ENCODE measurements at places on chromosomes 11 and 22. TPM values are rescaled to one million over a fixed set of nuclear protein-coding genes. Genes with fewer than 3 reads are reported as not detected.

Gene MS4A14
- total RNA-seq: not detected

Gene CCDC134
- total RNA-seq: 9.2 TPM

Gene SOX6
- 75.7 TPM for total RNA-seq

- H3K27ac ChIP-seq: no peak overlapping the region
- DNase-seq: peak; percentile 73
- H3K36me3 ChIP-seq: no peaks in the 10 kb centered on the region
- no peaks in the 10 kb centered on the region for H3K27me3 ChIP-seq
- no peak overlapping the region for H3K4me3 ChIP-seq
- peaks cover 25% of the 10 kb centered on the region for H3K4me1 ChIP-seq
These were observed 71.6 kb downstream of the LRP5 start for GRCh38 chr11:68383976-68384501.

DNA sequence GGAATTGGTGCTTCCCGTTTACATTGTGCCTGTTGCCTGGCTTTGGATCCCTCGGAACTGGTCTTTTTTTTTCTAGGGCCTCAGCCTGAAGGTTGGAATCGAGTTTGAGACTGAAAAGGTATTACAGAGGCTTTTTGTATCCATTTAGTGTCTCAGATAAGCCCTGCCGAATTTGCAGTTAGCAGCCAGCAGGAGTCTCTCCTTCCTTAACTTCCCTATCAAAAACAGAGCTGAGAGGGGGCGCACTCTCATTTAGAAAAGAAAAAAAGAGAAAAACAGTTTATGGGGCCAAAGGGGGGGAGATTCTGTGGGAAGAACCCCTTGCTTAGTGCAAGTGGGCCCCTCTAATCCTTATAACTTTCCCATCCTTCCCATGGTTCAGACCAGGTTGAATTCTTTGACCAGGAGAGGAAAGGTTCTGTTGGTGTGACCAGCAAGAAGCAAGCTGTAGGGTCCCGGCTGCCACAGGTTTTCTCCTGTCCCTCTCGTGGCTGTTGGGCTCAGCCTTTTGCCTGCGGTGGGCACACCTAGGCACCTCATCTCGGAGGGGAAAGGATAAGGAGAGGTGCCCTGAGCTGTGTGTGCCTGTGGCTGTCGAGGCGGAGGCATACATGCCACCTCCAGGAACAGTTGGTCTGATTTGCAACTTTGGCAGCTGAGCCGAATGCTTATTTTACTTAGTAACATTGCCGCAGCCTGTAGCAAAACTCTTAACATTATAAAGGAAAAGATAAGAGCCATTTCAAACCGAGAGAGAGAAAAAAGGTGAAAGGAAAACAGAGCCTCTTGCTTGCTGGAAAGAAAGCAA, 565.0 kb upstream of the CNTN5 start:
- DNase-seq: no peak
- H3K27me3 ChIP-seq: no peaks in the 10 kb centered on the region
- no peak overlapping the region for H3K27ac ChIP-seq
- H3K36me3 ChIP-seq: no peaks in the 10 kb centered on the region
- H3K4me1 ChIP-seq: no peaks in the 10 kb centered on the region

DNA sequence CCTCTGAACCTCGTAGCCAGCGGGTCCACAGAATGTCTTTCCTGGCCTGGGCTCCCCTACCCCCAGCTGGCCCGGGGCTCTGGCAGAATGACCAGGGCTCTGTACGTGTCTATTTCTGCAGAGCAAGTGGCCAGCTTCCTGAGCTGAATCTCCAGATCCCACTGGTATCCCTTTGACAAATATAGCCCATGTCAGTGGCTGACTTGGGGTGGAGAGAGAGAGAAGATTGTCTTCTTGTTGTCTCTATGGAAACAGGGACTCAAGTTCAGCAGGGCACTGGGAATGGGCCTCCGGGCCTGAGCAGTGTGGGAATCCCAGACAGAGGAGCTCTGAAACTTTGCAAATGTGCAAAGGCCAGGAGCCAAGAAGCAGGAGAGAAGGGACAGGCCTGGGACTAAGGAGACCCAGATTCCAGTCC, 33.9 kb downstream of the ANO1 start:
- no peak overlapping the region for H3K27ac ChIP-seq
- peaks cover 14% of the 10 kb centered on the region for H3K4me1 ChIP-seq
- no peaks in the 10 kb centered on the region for H3K27me3 ChIP-seq
- H3K36me3 ChIP-seq: no peaks in the 10 kb centered on the region

DNA sequence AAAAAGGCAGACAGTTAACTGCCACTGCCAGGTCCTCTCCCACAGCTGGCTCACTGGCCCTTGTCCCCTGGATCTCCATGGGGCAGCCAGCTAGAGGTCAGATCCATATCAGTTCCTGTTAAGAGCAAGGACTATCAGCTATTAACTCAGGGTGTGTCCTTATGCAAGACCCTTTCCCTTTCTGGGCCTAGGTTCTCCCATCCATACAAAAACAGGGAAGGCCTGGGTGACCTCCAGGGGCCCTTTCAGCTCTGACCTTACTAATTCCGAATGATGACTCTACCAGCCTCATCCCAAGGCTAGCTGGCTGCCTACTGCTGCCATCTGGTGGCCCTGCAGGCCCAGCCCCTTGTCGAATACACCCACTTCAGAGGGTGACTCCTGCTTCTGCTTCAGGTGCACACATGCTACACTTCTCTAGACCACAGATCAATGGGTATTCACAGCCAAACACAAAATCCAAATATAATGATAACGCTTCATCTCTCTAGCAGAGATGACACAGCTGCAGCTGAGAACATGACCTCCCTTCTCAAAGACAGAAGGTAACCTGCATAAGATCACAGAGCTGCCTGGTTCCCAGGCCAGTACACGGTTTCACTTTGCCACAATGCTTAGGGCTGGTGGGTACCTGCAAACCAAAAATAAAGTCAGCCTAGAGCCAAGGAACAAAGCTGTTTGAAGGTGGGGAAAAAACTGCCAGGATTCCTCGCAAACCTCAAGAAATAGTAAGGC, 34.1 kb downstream of the SERGEF start:
- H3K4me1 ChIP-seq: no peaks in the 10 kb centered on the region
- no peak overlapping the region for H3K4me3 ChIP-seq
- no peak overlapping the region for H3K27ac ChIP-seq
- H3K27me3 ChIP-seq: no peaks in the 10 kb centered on the region
- H3K36me3 ChIP-seq: no peaks in the 10 kb centered on the region
- DNase-seq: peak; percentile 75

DNA sequence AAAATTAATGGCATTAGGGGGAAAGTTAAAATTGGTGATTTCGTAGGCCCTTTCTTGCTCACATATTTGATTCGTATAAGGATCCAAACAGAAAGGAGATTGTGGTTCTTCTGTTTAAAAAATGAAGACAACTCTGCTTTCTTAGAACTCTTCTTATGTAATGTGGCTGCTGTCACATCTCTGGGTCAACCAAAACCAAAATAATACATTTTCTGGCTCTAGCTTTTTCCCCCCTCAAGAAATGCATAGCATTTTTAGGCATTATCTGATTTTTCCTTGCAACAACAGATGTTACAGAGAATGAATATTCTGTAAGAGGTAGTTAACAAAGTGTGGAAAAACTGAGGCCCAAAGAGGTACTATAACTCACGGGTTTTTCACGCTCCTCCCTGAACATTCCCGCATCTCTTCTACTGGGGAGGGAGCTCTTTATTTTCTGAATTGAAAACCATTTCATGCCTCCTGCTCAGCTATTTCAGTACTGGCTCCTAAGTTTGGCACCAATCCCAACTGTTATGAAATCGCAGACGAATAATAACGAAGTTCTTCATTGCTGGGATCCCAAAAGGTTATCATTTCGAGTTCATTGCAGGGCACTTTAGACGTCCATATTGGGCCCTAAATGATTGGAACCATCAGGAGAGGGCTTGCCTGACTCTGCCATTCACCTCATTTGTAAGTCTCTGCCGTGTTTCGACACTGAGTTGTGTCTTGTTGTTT, 17.1 kb downstream of the GRAP2 start:
- H3K4me1 ChIP-seq: peaks cover 8% of the 10 kb centered on the region
- H3K36me3 ChIP-seq: no peaks in the 10 kb centered on the region
- H3K27ac ChIP-seq: no peak overlapping the region
- no peak overlapping the region for H3K4me3 ChIP-seq
- no peak for DNase-seq

- H3K4me1 ChIP-seq: peaks cover 4% of the 10 kb centered on the region
- no peak for DNase-seq
- no peaks in the 10 kb centered on the region for H3K27me3 ChIP-seq
- peak overlapping the region; percentile 53 for H3K27ac ChIP-seq
These were observed 8.1 kb downstream of the YWHAH start for GRCh38 chr22:31952472-31952871.

GRCh38 chr22:48397531-48398180, 1430.0 kb downstream of the BRD1 start:
- H3K36me3 ChIP-seq: no peaks in the 10 kb centered on the region
- no peak overlapping the region for H3K4me3 ChIP-seq
- no peak overlapping the region for H3K27ac ChIP-seq
- H3K4me1 ChIP-seq: no peaks in the 10 kb centered on the region
- no peak for DNase-seq

DNA sequence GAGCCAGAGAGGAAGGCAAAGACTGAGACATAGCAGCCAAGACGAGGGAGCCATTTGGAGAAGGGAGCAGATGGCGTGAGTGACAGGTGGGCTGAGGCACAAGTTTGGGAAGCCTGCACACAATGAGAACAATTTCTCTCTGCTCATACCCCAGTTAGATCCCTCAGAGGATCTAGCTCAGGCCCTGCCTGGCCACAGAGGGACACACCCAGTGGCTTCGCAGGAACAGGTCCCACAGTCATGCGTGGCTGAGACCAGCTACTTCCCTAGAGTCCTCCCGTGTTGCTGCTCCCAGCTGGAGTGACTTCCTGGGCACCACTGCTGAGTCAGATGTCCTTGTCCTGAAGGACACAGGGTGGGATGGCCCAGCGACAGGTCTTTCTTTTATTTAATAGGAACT, 33.4 kb upstream of the LYVE1 start:
- peaks cover 52% of the 10 kb centered on the region for H3K4me1 ChIP-seq
- DNase-seq: no peak
- no peak overlapping the region for H3K27ac ChIP-seq
- H3K4me3 ChIP-seq: no peak overlapping the region
- no peaks in the 10 kb centered on the region for H3K27me3 ChIP-seq

DNA sequence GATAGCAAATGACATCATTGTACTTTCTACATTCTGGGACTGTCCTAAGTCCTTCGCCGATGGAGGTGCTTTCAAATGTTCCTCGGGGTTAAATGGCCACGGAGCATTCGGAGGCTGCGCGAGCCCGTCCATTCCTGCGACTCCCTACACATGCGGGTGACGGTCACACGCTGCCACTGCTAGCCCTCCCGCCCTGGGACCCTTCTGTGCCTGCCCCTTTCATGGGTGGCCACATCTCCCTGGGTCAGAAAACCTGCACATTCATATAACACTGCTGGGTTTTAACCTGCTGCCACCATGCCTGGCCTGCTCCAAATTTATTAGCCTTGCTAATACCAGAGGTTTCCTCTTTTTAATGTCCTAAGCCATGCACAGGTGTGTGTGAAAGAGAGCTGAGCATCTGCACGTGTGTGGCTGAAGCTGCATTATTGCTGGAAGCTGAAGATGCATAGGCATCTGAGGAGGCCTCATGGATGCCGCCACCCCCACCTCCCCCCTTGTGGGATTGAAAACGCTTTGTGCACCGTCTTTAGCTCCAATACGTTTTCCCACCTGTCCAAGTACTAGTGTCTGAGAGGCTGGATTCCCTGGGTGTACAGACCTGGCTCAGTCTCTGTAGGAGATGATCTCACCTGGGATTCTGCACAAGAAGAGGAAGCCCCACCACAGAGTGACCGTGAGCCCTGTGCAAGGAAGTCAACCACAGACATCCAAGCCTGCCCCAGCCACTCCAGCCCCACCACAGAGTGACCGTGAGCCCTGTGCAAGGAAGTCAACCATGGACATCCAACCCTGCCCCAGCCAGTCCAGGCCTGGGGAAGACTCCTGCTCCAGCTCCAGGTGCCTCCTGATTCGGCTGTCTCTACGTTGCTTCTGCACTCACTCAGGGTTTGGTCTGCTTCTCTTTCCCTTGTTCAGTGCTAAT, 626.4 kb downstream of the BRD1 start:
- no peak for DNase-seq
- H3K4me3 ChIP-seq: no peak overlapping the region
- H3K27me3 ChIP-seq: peaks cover 14% of the 10 kb centered on the region

DNA sequence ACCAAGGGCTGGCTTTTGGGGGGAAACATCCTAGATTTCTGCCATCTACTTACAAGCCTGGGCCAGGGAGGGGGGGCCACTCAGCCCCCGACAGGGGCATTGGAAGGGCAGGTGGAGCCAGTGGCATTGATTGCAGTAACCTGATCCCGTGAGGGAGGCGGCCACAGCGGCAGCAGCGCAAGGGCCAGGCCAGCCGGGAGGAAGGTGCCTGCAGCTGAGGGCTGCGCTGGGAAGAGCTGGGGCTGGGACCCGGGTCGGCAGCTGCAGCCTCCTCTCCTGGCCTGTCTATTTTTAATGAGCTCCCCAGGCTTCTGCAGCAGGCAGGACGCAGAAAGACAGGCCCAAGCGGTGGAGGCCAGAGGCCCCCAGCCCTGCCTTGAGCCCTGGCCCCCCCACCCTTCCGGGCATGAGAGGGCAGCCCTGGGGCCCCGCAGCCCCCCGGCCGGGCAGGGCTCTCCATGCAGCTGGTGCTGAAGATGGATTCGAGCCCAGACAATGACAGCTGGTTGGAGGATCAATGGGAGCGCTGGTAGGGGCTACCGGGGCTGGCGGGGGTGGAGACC, 10.6 kb downstream of the FREY1 start:
- no peak for DNase-seq
- H3K36me3 ChIP-seq: no peaks in the 10 kb centered on the region
- no peak overlapping the region for H3K27ac ChIP-seq

DNA sequence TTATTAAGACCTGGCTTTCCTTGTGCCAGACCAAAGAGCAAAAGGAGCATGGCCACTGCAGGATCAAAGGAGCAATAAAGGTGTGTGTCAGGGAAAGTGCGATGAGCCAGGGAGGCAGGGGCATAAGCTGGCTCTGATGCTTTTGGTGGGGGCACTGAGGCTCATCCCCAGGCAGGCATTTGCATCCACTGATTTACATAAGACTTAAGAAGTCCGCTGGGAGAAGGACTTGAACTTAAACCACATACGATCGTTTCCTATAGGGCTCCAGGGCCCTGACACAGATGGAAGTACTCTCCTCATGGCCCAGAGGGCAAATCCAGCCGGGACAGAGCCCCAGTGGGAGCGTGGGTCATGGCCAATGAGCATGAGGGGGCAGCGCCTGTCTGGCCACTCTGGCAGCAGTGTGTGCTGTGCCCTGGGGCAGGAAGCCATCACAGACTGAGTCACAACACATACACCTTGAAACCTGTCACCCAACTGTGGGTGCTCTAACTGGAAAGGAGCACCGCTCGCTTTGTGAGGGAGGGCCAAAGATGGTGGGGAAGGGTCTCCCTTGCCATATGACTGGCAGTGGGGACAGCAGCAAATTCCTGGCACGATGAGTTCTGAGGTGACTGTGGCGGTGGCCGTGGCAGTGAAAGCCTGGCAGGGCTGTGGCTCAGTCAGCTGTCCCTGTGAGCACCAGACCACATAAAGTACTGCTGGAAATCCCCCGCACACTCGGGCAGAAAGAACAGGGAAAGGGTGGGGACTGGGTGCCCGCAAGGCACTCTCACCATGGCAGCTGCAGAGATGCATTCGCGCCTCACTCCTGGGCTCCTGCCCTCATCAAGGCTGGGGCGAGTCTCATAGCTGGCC, 79.4 kb upstream of the LMO1 start:
- H3K4me1 ChIP-seq: no peaks in the 10 kb centered on the region
- H3K27ac ChIP-seq: no peak overlapping the region
- no peaks in the 10 kb centered on the region for H3K36me3 ChIP-seq
- H3K27me3 ChIP-seq: no peaks in the 10 kb centered on the region

GRCh38 chr11:134407321-134407828, 4.7 kb downstream of the B3GAT1 start:
- H3K27ac ChIP-seq: no peak overlapping the region
- H3K4me1 ChIP-seq: no peaks in the 10 kb centered on the region
- H3K36me3 ChIP-seq: no peaks in the 10 kb centered on the region
- H3K4me3 ChIP-seq: no peak overlapping the region
- DNase-seq: no peak
